ENCODE measurements at places on chromosomes 2 and 18. TPM values are rescaled to one million over a fixed set of nuclear protein-coding genes. Genes with fewer than 3 reads are reported as not detected.

Gene PSME4
- total RNA-seq: 20.9 TPM

Gene LRRFIP1
- 51.4 TPM for total RNA-seq

Gene DLX2
- not detected for total RNA-seq

Gene SLC4A3
- total RNA-seq: 9.3 TPM

Gene SULT1C4
- total RNA-seq: not detected

Gene LRP1B
- 0.12 TPM for total RNA-seq

Gene CCDC102B
- total RNA-seq: 5.8 TPM

Gene FAM124B
- not detected for total RNA-seq

Gene C2orf66
- not detected for total RNA-seq

Gene CTLA4
- total RNA-seq: not detected

Measured in pericardium fibroblast (primary cell).